ENCODE measurements at places on chromosomes 7 and 10. TPM values are rescaled to one million over a fixed set of nuclear protein-coding genes. Genes with fewer than 3 reads are reported as not detected.

The SFRP5 gene
- not detected for polyA plus RNA-seq

- DNase-seq, result no peak
These were observed 51.7 kb upstream of the COBL start for GRCh38 chr7:51368334-51368733.

DNA sequence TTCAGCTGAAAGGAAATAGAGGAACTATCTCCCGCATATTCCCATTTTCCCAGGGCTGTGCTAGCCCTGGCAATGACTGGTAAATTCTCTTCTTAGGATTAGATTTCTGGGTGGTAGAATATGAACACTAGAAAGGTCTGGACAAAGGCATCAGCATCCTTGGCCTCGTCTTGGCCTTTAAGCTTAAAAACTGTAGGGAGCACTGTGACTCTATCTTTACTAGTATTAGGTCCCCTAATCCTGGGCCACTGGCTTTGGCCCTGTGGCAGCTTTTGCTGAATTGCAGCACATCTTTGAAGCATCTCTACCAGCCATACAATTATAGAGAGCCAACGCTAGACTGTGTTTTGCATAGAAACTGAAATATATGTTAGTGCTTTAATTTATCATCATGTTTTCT is 41.5 kb upstream of the EBLN1 start:
- no peak for DNase-seq

GRCh38 chr10:72340510-72341261 is 14.0 kb downstream of the DNAJB12 start:
- DNase-seq, result no peak

GRCh38 chr10:9535744-9536143 is 1481.3 kb downstream of the GATA3 start:
- DNase-seq, result no peak

- DNase-seq, result no peak
These were observed 96.3 kb upstream of the VIPR2 start for GRCh38 chr7:159240962-159241361.
